ENCODE measurements at places on chromosomes 13 and 19. TPM values are rescaled to one million over a fixed set of nuclear protein-coding genes. Genes with fewer than 3 reads are reported as not detected.

DNA sequence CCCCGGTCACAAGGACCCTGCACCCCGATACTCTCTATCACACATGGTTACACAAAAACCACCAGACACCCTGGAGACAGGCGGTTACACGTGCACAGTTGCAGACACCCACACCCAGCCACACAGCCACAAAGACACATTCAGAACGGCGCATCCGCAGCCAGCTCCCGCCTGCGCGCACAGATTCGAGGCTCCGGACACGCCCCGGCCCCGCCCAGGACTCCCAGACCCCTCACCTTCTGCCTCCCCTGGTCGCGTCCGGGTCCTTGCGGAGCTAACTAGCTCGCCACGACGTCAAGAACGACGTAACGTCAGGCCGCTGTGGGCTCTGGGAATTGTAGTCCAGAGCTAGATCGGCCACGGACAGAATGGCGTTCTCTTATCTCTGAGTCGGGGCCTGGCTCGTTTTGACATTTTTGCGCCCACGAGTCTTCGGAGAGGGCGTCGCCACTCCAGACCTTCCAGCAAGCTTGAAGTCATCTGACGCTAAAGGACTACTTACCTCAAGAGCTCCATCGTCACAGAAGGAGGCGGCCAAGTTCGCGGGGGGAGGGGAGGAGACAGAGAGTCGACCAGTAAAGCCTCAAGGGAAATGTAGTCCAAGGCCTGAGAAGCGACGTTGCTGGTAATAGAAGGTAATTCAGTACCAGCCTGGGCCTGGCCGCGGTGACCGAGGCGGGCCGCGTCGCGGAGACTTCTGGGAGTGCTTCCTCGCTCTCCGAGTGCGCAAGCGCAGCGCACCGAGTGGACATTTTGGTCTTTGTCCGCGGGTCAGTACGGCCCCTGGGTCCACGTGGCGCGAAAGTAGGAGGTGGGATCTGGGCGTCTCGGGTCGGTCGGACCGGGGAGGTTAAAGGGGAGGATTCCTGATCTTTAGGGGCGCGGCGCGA lies at the start of the genes ZNF146 and ZNF565:
TSS of gene ZNF146 (plus strand) at position 721 of the 890 bp plus-strand sequence. CDS start 21,335 bp downstream, outside the sequence.
TSS of gene ZNF565 (minus strand) at position 280 of the 890 bp plus-strand sequence. CDS start 12,680 bp downstream, outside the sequence.
- peak; percentile 92 for DNase-seq

Gene COX7A1
- not detected for polyA plus RNA-seq

DNA sequence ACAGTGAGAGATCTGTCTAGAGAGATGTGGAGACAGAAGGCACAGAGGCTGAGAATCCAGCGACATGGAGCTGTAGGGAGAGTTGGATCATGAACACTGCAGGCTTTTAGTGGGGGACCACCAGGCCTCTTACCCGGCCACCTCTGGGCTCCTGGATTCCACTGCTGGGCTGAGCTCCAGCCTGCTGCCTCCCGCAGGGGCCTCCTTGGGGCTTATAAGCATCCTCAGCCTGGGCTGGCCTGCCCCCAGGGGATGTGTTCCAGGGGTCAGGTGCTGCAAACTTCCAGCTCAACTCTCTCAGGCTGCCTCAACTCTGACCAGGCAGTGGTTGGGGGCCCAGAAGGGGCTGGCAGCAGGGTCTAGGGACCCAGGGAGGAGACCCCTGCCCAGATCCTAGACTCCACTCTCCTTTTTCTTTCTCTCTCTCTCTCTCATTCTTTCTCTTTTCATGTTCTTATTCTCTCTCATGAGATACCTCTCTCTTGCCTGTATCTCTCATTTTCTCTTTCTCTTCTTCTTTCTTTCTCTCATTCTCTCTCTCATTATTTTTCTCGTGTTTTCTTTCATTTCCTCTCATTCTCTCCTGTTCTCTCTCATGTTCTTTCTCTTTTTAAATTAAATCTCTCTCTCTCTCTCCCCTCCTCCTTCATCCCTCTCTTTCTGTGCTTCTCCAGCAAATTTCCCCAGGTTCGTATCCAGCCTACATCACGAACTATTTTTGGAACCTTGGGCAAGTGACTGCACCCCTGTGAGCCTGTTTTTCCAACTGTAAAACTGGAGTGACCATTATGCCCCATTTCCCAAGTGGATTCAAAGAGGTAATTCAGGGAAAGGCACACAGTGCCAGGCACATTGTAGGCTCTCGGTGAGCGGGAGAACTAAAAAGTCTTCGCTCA lies at the start of gene KLK4:
TSS of gene KLK4 (minus strand) at position 190 of the 896 bp plus-strand sequence. CDS start 657 bp downstream, outside the sequence.
- no peak for DNase-seq

GRCh38 chr13:52461265-52461664 lies 6.0 kb downstream of the CKAP2 start:
- no peak for DNase-seq

Gene SIGLEC12
- polyA plus RNA-seq: not detected

- peak; percentile 95 for DNase-seq
Observed at GRCh38 chr19:49421039-49421877, 2.0 kb downstream of the PTH2 start.

Gene PLVAP
- polyA plus RNA-seq: not detected

- no peak for DNase-seq
Observed at GRCh38 chr13:50126993-50127725, 111.9 kb downstream of the KCNRG start.

Gene CYP2A6
- not detected for polyA plus RNA-seq

- peak; percentile 30 for DNase-seq
Observed at GRCh38 chr13:52779103-52779502, 39.5 kb upstream of the CNMD start.

- no peak for DNase-seq
Observed at GRCh38 chr19:31332096-31332495, 17.1 kb downstream of the TSHZ3 start.

DNA sequence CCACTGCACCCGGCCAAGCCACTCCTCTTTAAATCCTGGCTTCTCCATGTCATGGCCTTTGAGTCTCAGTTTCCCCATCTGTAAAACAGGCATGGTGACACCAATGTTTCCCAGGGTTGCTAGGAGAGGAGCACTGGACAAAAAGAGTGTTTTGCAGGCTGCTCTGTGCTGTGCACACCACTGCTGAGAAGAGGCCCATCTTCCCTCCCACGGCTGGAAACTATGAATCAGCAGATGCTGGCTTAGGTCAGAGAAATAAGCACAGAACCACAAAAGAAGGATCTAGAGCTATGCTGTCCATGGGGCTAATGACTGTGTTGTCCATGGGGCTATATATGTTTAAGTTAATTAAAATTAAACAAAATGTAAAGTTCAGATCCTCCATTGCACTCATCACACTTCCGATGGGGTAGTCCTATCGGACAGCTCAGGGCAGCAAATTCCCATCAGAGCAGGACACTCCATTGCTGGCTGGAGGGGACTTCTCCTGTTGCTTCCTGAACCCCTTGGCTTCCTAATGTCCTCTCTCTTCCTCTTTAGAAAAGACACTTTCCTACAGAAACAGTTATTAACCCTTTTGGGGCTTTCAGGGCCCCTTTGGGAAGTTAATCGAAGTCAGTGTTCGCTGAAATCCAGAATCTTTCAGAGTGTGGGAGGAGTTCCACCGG lies 37.1 kb downstream of the TSHZ3 start:
- DNase-seq: no peak

GRCh38 chr13:70384156-70384555 lies 275.9 kb upstream of the KLHL1 start:
- no peak for DNase-seq

DNA sequence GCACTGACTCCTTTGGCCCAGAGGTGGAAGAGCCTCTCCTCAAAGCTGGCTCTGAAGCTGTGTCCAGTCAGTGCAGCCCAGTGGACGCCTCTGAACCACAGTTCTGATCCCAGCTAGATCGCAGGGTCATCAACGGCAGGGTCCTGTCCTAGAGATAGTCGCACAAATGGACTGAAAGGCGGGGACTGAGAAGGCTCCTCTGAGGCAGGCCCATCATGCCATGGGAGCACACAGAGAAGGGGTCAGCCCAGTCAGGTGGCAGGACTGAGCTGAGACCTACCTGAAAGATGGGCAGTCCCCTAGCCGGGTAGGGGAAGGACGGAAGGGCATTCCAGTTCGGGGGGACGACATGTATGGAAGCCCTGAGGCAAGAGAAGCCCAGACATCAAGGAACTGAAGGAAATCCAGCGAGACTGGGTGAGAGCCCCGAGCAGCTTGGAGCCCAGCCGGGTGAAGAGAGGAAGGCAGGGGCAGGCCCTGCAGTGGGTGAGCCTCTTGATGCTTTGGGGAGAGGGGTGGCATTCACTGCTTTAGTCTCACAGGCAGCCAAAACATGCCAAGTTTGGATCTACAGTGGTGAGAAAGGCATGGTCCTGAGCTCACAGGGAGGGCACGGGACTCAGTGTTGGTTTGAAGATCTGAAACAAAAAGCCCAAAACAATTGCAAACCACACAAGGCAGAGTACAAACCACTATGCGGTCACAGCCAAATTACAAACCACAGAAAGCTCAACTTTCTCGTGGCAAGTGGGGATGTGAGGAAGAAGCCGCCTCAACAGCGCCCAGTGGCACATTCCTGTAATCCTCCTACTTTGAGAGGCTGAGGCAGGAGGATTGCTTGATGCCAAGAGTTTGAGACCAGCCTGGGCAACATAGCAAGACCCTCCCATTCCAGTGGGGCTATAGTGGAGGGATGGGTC lies 10.0 kb downstream of the CALM3 start:
- DNase-seq: peak; percentile 10

Gene MEIS3
- 61.0 TPM for polyA plus RNA-seq

- DNase-seq: peak; percentile 97
Observed at GRCh38 chr19:662962-663681, at the start of gene RNF126. RNF126 (minus strand) TSS chr19:663214; CDS start chr19:663121, 93 bp downstream.

Gene TBXA2R
- polyA plus RNA-seq: 0.92 TPM

DNA sequence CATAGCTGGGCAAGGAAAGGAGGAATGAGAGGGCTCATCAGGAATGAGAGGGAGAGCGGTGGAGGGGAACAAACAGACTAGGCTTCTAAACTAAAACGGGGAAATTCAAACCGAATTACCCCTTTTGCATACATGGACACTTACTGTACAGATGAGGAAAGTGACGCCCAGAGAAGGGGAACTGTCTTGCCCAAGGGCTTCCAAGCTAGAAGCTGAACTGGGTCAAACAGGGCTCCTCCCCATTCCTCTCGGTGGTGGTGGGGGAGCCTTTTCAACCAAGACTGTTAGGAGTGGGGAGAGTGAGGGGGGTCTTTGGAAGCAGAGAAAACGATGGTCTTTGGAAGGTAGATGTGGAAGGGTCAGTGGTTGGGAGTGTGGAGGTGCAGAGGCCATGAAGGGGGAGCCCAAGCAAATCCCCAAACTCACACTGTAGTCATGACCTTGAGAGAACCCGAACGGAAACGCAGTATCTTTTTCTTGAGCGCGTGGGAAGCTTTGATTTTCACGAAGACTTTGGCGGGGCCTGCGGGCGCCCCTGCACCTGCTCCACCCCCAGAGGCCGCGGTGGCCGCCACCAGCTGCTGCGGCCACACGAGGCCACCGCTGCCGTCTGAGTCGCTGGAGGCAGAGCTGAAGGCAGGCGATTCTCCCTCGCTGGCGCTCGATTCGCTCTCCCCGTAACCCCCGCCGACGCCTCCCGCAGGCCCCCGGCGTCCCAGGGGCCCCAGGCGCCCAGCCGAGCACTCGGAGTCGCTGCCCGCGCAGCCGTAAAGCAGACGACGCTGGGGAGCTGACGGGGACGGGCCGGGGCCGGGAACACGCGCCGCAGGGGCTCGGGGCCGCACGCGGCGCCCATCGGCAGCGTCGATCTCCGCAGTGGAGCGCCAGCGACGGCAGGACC lies 12.3 kb upstream of the GNG8 start:
- DNase-seq: no peak

DNA sequence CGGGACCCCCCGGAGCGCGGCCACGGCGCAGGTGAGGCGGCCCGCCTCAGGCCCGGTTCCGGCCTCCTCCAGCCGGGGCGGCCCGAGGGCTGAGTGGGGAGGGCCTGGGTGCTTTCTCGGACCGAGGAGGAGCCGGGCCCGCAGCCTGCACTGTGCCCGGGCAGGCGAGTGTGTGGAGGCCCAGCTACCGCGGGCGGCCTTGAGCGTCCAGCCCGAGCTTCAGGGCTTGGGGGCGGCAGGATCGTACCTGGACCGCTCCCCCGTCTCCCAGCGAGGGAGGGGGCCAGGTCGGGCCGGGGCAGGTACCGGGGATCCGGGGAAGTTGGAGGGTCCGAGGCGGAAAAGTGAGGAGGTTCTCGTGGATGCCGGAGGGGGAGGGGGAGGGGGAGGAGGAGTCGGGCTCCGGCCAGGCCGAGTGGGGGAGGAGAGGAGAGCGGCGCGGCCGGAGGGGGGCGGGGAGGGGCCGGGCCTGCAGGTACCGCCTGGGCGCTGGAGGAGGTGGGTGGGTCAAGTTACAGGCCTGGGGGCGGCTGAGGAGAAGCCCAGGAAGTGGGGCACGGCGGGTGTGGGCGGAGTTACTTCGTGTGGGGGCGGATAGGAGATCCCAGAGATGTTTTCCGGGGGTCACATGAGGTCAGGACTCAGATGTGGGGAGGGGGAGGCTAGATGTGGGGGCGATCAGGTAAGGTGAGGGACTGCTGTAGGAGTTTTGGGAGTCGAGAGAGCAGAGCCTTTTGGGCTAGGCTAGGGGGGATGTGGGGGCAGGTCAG lies 545 bp downstream of the NACC1 start:
- DNase-seq: peak; percentile 83

Gene CNN1
- 6.6 TPM for polyA plus RNA-seq

Gene GGN
- 0.52 TPM for polyA plus RNA-seq

Gene INSR
- polyA plus RNA-seq: 1.9 TPM

GRCh38 chr19:49390929-49391359 lies 2.9 kb downstream of the KASH5 start:
- DNase-seq: no peak

DNA sequence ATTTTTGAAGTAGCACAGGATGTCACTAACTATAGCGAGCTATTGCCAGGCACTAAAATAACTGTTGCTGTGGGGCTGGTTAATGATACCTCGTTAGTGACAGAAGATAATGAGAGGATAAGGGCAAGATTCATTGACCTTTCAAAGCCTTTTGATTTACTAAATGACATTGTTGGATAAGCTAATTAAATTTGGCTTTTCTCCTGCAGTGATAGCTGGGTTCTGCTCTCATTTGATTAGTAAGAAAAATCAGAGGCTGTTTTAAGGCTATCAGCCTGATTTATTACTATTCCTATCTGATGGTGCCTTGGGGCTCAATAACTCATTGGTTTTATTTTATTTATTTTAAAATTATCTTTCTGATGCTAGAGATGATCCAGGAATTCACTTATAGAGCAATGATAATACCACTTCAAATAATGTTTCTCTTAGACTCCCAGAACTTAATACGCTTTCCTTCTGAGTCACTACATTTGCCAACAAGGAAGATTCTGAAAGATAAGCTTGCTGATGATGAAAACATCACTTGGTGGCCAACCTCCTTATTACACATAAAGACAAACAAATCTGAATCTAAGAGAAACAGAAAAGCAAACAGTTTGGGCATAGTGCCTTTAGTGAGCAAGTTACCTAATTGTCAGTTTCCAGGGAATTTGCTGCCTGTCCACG lies 501.3 kb upstream of the ARGLU1 start:
- DNase-seq: peak; percentile 34

DNA sequence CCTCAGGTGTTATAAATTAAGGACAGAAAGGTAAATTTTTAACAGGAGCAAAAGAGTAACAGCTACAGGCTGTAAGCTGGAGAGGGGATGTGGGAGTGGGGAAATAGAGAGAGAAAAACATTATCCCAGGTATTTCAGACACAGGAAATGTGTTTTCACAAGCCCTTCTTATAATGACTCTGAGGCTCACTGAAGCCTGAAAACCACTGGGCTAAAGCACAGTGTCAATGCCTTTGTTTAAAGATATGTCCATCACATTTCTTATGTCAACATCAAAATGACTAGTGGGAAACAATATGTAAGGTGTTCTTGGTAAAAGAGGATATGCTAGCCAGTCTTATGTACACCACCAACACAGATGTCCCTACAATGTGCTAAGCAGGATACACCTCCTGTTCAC lies 365.9 kb downstream of the FGF14 start:
- DNase-seq: no peak

Data from SK-N-SH (cell line).